Hematopoietic multipotent progenitor cell treated with erythropoietin and hydrocortisone succinate and interleukin-3 and kit ligand, for 17 days (in vitro differentiated cells): ENCODE measurements at places on chromosomes 1 and 21.
A peak's percentile ranks its signal among the peaks of the same experiment; 100 is the strongest.

DNA sequence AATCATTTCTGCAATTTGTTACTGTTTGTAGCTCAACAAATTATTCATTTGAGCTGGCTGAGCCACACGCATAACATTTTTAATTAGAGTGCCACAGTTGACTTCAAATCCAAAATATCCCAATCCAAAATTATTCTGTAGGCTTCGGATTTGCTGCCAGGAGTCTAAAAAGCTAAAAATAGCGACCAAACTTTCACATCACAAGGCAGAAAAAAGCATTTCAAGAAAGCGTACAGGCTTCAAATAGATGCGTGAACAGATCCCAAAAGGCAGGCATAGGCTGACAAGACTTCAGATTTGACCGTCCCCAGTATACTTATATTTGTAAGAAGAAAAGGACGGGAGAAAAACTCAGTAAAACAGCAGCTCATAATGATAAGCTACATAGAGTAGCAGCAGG lies 24.3 kb upstream of the TIAM1 start:
- no peak for DNase-seq

DNA sequence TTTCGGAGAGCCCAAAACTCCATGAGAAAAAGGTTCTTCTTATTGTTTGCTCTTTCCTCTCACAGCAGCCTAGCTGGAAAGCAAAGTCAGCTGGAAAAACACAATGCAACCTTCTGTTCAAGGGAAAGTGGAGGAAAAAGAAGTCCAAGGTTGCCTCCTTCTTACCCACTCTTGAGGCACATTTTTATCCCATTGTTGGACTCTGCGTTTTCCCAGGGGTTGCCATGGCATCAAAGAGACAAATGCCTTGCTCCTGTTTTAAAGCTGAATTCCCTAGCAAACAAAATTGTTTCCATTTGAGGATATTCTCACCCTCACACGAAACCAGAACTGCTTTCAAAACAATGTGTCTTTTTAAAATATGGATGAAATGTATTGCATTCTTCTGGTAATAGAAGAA lies 45.1 kb upstream of the PALMD start:
- no peak for DNase-seq

DNA sequence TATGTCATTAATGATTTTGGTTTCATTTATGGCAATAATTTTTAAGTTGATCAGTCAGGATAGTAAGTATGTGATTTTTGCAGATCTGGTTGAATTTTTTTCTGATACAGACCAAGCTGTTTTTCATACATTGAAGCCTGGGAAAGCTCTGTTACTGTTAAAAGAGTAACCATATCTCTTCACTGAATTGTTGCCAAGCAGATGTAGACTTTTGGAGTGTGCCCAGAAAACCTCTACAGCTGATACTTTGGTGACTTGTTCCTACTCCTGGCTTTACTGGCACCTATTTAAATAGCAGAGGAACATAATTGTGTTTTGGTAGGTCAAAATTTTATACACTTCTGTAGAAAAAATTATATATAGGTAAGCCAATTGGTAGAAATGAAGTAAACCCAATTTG lies 49.4 kb downstream of the NFIA start:
- DNase-seq = peak; percentile 58

DNA sequence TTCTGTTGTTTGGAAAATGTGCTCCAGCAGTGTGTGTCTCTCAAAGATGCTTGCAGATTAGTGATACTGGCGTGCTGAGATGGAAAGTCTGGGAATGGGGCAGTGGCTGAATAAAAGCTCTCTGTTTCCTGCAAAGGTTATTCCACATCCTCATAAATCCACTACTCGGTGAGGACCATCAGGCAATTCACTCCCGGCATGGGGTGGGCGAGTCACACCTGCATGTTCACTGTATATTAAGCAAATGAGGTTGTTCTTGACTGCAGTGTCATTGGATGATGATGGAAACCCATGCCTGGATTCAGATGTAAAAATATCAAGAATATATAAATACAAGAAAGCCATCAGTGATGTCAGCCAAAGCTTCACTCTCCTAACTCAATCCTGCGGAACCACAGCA lies 65.4 kb upstream of the DSCAM start:
- DNase-seq = no peak

GRCh38 chr1:214970016-214970415 lies 112.5 kb upstream of the KCNK2 start:
- no peak for DNase-seq

DNA sequence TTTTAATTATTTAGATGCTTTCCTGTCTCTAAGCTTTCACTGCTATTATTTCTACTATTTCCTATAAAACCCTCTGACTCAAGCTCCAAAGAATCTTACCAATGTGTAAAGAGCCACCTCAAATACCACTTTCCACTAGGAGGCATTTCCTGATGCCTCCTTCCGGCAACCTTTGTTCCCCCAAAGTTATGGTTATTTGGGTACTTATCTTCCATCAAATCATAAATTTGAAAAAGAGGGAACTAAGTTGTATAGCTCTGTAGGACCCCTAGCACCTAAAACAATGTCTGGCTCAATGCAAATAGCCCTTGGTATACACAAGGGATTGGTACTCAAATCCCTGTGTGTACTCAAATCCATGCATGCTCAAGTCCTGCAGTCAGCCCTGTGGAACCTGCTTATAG lies 79.6 kb downstream of the NME7 start:
- no peak for DNase-seq

DNA sequence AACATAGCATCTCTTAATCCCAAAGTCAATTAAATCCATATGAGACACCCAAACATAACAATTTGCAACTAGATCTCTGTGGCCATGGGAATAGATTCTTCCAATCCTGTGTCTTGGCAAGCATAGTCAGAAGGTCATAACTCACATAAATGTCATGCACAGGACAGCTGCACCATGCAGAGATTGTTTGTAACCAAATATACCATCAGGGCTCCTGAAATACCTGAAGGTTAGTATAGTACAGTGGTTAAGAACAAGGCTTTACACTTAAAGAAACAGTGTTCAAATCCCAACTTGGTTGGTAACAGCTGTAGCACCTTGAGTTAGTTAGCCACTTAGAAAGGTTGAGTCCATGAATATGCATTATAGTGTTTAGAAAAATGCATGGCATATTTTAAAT lies 82.6 kb upstream of the CCDC190 start:
- DNase-seq = no peak

DNA sequence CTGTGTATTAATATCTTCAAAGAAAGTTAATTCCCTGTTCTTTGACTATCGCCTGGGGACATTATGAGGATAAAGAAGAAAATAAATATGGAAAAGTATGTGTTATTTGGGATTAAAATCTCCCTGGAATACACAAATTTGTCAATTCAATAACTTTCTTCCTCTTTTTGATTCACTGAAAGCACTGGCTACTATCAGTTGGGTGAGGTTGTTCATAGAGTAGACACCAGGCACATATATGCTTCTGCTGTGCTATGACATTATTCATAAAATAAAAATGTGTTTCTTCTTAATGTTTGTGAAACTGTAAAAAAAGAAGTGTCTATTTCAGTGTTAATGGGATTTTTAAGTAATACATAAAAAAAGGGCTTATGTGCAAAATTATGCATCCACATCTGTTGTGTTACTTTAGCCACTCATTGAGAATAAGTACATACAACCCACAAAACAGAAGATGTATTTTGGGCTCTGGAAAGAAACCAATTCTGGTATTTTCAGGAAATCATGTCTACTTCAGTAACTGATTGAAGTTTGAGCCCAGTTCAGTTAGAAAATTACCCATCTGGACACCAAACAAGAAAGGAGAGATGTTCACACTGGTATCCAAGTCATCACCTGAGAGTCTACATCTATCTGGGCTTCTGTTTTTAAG lies 169.4 kb downstream of the GABPA start:
- no peak for DNase-seq

DNA sequence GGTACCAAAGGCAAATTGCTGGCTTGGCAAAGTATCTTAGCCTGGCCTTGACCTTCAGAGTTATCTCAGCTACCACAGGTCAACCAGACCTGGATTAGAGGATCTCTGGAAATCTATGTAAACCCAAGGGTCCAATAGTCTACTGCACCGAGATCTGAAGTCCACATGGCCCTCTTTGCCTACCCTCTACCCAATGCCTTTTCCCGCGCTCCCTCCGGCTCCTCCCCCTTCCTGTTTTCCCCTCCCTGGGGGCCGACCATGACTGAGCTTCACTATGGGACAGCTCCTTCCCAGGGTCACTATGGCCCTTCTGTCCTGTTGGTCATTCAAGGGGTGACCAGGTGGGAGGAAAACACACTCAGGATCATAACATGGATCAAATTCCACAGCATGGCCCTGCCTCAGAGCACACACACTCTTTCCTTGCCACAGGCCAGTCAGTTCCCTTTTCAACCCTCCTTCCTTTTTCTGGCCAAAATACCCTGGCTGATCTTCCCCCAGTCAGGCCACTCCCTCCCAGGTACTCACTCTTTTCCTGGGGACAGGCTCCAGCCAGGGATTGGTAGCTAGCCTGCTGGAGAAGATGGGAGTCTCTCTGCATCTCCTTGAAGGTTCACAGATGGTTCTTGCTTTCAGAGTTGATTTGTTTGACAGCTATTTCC lies 19.1 kb upstream of the TMEM183A start:
- DNase-seq = no peak

DNA sequence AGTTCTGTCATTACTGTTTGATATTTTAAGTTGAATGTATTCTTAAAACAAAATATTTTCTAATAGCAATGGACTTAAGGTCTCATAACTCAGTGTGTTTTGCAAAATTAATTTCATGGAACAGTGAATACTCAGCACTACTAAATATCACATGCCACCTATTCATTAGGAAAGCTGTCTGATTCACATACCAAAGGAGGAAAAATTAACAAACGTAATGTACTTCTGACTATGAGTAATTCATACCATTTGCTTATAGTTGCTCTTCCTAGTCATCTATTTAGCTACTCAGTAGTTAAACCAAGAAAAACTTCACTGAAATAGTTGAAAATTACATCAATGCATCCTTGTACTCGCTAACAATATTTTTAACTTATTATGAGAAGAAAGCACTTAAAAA lies 35.2 kb downstream of the TP53BP2 start:
- no peak for DNase-seq

- no peak for DNase-seq
Observed at GRCh38 chr21:39984286-39984991, 117.2 kb downstream of the PCP4 start.

- no peak for DNase-seq
Observed at GRCh38 chr1:189289346-189289745, 1188.3 kb downstream of the BRINP3 start.

- no peak for DNase-seq
Observed at GRCh38 chr1:210726621-210727020, 397.9 kb downstream of the HHAT start.

- DNase-seq = no peak
Observed at GRCh38 chr1:113433184-113433583, 42.9 kb downstream of the MAGI3 start.

DNA sequence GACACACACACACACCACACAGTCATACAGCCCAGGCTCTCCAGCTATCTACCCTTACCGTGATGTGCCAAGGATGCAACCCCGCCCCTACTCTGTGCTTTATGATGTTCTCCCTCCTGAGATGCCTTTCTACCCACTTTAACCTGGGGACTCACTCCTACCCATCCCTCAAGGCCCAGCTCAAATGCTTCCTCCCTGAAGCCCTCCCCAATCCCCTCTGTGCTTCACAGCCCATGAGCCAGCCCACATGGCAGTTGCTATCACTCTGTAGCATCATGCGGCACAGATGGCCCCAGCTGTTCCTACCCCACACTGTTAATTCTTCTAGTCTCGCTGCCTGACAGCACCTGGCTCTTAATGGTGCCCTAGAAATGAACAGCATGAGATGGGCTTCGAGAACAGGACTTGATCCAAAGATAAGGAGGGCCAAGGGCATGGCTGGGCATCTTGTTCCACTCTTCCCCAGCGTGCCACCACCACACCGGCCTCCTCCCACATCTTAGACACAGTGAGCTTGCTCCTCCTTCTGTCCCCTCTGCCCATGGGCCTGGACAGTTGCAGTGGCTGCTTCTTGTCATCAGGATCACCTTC lies 109.8 kb downstream of the GLIS1 start:
- no peak for DNase-seq

DNA sequence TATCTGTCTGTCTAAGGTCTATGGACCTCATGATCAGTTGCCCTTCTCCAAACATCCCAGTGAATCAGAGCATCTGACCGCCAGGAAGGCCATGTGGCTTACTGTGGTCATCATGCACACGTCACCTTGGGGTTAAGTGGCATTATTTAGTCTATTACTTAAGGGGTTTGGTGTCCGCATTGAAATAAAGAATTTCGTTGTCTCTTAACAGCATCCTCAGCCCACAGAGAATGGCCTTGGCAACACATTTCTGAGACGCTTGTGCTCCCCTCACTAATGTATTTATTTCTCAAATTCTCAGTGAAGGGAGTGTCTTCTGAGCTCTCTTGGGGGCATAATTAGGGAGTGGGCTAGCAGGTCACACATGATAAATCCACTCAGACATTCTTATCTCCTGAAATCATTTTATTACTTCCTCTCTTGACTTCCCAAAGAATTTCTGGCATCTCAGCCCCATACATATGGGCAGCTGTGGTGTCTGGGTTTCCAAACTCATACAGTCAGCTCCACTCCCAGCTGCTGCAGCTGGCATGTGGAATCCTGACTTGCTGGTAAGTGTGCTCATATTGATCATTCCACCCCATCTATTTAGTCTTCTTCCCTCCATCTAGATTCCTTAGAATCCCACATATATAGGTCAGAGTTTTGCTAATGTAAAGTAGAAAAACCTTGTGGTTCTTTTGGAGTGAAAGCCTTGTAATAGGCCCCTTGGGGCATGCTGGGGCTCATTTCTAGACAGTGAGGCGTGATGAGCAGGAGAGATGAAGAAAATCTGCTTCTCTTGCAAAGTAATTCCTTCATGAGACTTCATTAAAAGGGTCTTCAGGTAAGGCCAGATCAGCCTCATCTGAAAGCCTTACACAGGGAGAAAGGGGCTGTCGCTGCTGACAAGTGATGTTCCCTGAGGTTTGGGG lies 110.5 kb downstream of the HHAT start:
- no peak for DNase-seq

DNA sequence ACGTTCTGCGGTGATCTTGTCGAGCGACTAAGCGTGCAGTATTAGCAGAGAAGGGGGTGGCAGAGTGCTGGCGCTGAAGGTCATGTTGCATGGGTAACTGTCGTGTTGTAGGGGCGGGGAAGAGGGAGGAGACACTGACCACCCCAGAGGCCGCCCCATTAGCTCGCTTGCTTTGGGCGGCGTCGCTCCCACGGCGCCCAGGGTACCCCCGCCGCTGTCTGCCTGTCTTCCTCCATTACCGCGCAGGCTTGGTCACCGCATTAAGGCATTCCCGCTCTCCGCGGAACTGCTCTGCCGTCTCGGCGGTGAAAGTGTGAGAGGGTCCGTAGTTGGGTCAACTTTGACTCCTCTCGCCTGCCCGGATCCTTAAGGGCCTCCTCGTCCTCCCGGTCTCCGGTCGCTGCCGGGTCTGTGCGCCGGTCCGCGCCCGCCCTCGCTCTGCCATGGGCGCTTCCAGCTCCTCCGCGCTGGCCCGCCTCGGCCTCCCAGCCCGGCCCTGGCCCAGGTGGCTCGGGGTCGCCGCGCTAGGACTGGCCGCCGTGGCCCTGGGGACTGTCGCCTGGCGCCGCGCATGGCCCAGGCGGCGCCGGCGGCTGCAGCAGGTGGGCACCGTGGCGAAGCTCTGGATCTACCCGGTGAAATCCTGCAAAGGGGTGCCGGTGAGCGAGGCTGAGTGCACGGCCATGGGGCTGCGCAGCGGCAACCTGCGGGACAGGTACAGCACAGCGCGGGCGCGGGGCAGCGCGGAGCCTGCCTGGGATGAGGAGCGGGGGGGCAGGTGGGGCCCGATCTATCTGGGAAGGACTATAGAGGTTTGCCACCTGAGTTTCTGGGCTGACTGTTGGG lies at the start of gene MTARC2:
TSS of gene MTARC2 (plus strand) at position 234 of the 846 bp plus-strand sequence. CDS start at position 444, 210 bp downstream.
- no peak for DNase-seq

GRCh38 chr1:10835822-10836421 lies 39.5 kb upstream of the CASZ1 start:
- DNase-seq = no peak

GRCh38 chr1:173857363-173857917 lies 10.3 kb downstream of the GAS5 start:
- DNase-seq = no peak
